ENCODE measurements at places on chromosomes 7 and 10. TPM values are rescaled to one million over a fixed set of nuclear protein-coding genes. Genes with fewer than 3 reads are reported as not detected.

GRCh38 chr7:140235114-140235513 is 58.3 kb upstream of the KDM7A start:
- H3K27ac ChIP-seq = no peak overlapping the region
- H3K4me3 ChIP-seq = no peak overlapping the region
- H3K4me1 ChIP-seq = peaks cover 19% of the 10 kb centered on the region
- no peaks in the 10 kb centered on the region for H3K27me3 ChIP-seq
- DNase-seq = no peak
- no peaks in the 10 kb centered on the region for H3K36me3 ChIP-seq

GRCh38 chr10:119407254-119407777 is 135.2 kb downstream of the RGS10 start:
- no peaks in the 10 kb centered on the region for H3K4me1 ChIP-seq
- H3K27ac ChIP-seq = no peak overlapping the region
- H3K36me3 ChIP-seq = peaks cover 4% of the 10 kb centered on the region
- no peaks in the 10 kb centered on the region for H3K27me3 ChIP-seq
- no peak for DNase-seq

- H3K27ac ChIP-seq = no peak overlapping the region
- no peak overlapping the region for H3K4me3 ChIP-seq
- no peaks in the 10 kb centered on the region for H3K27me3 ChIP-seq
- no peaks in the 10 kb centered on the region for H3K36me3 ChIP-seq
- no peak for DNase-seq
These were observed 232.5 kb upstream of the YAE1 start for GRCh38 chr7:39333701-39334100.

DNA sequence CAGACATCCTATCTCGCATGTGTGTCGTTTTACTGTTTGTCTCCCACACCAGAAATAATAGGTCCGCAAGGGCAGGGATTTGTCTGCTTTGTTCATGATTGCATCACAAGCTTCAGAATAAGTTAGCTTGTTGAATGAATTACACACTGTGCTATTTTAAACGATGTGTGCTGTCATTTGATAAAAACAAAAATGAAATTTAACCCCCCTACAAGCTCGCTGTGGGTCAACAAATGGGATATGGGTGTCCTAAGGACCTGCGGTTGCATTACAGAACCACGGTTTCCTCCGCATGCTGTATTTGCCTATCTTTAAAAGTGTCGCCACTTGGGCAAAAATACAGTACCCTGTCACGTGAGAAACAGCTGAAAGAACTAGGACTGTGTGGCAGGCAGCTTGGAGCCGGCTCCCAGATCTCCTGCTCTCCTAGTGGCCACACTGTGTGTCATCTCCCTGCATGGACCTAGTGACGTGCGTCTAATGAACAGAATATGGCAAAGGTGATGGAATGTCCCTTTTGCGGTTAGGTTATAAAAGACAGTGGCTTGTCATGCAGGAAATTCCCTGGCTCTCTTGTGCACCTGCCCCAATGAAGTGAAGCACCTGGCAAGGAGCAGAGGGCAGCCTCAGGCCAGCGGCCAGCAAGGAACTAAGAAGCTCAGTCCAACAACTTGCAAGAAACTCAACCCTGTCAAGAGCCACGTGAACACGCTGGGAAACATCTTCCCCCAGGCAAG is 32.9 kb upstream of the CRYGN start:
- no peaks in the 10 kb centered on the region for H3K27me3 ChIP-seq
- H3K4me3 ChIP-seq = no peak overlapping the region
- no peak for DNase-seq
- H3K27ac ChIP-seq = no peak overlapping the region

DTX2 gene
- total RNA-seq = 32.6 TPM

FOXL3 gene
- not detected for total RNA-seq

KCP gene
- total RNA-seq = 0.53 TPM

FXYD4 gene
- total RNA-seq = not detected

- peaks cover 17% of the 10 kb centered on the region for H3K27me3 ChIP-seq
- H3K4me3 ChIP-seq = no peak overlapping the region
- H3K4me1 ChIP-seq = no peaks in the 10 kb centered on the region
- H3K36me3 ChIP-seq = no peaks in the 10 kb centered on the region
These were observed 13.1 kb downstream of the UNC5B start for GRCh38 chr10:71225291-71226058.

- peaks cover 17% of the 10 kb centered on the region for H3K4me1 ChIP-seq
- DNase-seq = no peak
- H3K27ac ChIP-seq = no peak overlapping the region
These were observed 3.4 kb upstream of the ATXN7L1 start for GRCh38 chr7:105879782-105880181.

- no peak for DNase-seq
- no peak overlapping the region for H3K27ac ChIP-seq
- H3K4me1 ChIP-seq = no peaks in the 10 kb centered on the region
- H3K27me3 ChIP-seq = no peaks in the 10 kb centered on the region
- no peak overlapping the region for H3K4me3 ChIP-seq
These were observed 165.5 kb upstream of the STK17A start for GRCh38 chr7:43417455-43417854.

DNA sequence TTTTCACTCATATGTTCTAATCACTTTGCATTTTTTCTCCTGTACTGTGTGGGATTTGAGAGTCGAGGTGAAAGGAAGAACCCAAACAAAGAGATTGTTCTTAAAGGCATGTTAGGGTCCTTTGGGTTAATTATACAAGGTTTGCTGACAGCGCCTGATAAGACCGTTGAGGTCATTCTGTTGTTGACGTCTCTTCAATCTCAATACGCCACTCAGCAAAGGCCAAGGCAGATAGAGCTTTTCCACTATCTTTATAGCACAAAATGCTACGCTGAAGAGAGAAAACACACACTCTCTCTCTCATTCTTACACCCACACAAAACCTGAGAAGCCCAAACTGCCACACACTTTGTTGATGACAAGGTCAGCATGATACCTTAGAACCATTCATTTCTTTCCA is 228.7 kb downstream of the CNTNAP2 start:
- H3K27me3 ChIP-seq = no peaks in the 10 kb centered on the region
- H3K4me1 ChIP-seq = no peaks in the 10 kb centered on the region
- H3K27ac ChIP-seq = no peak overlapping the region
- no peaks in the 10 kb centered on the region for H3K36me3 ChIP-seq

Measured in T-cell (primary cell).